ENCODE measurements at places on chromosomes 4 and X.
A peak's percentile ranks its signal among the peaks of the same experiment; 100 is the strongest.

GRCh38 chr4:38185406-38186144, 225.4 kb downstream of the PTTG2 start:
- no peak for DNase-seq

GRCh38 chr4:151644622-151645021, 116.2 kb downstream of the GATB start:
- no peak for DNase-seq

- DNase-seq = no peak
Observed at GRCh38 chrX:54715621-54716020, 82.4 kb downstream of the ITIH6 start.

DNA sequence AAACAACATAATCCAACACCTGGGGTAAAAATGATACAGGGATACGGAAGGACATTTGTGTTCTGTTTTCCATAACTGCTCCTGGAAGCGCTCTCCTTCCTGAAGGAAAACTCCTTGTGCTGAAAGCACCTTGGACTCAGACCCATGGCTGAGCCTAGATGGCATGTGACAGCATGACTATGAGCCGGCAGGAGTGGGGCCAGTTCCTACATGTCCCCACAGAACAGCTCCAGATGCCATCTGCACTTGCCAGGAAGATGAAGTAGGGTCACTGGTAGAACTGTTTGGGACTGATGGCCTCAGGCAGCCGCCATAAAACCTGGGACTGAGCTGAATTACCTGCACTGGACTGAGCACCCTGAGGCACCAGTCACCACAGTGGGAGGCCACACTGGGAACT, 56.0 kb upstream of the BCLAF3 start:
- no peak for DNase-seq

- DNase-seq = peak; percentile 3
Observed at GRCh38 chrX:64204701-64205440, 637 bp downstream of the AMER1 start.

Data from cortex of kidney (tissue), 1 donor.